ENCODE measurements at places on chromosomes 7 and 10. TPM values are rescaled to one million over a fixed set of nuclear protein-coding genes. Genes with fewer than 3 reads are reported as not detected.

H2BK1 gene
- total RNA-seq = not detected

LBX1 gene
- not detected for total RNA-seq

DRGX gene
- total RNA-seq = not detected

DNA sequence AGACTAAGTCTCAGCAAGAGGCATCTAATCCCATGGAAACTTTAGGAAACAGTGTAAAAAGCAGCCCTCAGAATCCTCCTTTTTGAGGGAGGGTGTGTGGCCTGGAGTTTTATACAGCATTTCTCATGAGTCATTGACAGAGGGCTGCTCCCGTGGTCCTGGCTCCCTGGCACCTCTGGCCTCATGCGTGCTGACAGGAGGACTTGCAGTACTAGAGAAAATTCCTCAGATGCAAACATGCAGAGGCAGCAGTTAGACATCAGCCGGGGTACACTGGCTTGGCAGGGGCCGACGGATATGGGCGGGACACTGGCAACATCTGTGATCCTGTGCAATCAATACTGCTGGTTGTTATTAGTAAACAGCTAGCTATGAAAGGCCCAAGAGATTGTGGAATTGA lies 925.1 kb upstream of the CELF2 start:
- no peak for DNase-seq
